ENCODE measurements at places on chromosomes 5 and 9.

DNA sequence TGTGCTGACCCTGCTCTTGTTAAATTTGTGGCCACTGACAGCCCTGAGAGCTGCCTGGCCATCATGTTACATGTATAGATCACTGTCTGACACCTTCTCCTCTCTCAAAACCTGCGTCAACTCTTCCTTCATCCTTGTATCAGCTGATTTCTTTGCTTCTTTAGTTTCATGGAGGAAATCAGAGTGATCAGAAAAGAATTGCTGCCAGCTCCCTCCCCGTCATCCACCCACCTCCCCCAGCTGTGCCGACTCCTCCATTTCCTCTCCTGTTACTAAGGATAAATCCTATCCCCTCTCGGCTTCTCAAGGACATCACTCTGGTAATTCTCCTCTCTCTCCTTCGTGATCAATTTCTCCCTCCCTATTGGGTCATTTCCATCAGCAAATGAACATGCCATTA lies 108.9 kb downstream of the ICE1 start:
- DNase-seq, result no peak

DNA sequence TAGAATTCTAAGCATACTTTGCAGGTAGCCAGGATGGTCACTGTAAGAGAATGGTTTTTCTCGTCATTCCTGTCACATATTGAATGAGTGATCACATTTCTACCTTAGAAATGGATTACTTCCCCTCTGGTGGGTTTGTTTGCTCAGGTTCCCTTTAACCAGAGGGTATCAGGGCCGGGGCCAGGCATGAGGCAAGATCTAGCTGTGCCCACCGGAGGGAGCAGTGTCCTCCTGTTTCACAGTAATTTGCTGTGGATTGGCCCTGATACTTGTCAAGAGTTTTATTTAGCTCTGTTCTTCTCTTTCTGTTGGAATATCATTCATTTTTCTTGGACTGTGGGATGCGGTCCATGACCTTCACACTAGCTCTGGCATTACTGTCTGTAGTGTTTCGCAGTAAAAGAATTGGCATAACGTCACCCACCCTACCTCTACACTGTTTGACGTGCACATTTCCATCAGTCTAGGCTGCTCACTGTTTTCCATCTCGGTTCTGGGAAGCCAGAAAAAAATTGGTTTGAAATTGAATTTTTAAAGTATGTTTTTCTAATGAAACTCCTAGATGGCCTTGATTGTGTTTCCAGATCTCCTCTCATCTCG lies 42.4 kb upstream of the ZBED3 start:
- no peak for DNase-seq

DNA sequence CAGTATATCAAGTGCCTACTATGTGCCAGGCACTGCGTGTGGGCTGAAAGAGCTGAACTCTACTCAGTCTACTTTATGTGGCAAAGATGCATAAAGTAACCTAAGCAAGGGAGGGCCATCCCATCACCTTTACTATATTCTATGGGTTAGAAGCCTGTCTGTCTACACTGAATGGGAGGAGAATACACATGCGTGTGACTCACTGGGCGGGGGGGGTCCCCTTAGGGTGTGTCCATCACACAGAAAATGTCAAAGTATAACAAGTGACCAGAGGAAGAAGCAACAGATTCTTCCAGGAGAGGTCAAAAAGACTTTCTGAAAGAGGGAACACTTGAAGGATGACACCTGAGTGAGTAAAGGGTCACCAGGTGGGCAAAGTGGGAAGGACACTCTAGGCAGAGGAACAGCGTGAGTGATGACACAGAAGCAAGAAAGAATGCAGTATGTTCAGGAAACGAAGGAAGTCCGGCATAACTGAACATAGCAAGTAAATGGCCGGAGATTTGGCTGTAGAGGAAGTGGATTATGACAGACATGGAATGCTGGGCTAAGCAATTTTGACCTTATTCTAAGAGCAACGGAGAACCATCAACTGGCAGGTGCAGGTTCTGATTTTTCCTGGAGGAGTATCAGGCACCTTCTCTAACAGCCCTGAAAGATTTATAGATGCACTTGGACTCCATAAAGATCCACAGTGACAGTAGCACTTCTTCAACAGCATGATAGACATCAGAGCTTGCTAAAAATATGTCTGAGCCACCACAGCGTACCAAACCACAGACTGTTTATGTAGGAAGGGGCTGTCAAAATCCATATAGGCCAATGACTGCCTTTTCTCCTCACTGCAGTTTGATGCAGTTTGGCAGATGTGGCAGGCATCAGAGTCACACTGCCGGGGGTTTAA lies 8.0 kb upstream of the WHRN start:
- DNase-seq, result no peak

DNA sequence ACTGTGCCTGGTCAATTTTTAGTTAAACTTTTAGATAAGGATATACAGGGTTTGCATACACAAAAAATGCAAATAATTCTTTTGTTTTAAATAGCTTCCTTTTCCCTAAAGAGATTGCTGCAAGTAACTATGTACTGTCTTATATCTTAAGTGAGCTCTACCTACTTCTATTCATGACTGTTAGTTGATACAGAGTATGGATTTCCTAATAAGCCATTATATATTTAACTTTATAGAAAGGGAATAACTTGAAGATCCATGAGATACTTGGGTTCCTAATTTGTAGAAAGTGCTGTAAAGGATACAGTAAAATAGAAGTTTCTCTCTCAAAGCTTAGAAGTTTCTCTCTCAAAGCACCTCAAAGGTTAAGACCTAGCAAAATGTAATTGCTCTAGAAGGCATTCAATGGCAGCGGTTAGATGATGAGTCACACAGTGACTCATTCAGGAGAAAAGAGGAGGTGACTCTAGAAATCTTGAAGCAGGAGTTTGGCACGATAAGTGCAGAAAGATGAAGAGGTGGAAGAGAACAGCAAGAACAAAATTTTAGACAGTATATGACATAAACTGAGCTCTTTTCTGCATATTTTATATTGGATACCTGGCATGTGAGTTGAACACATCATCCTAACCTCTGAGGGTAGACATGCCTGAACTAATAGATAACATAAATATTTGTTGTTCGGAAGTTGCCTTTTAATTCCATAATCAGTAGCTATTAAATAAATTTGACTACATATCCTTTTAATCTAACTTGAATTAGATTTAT lies 5.5 kb upstream of the DNAJC21 start:
- DNase-seq, result no peak

- DNase-seq, result no peak
Observed at GRCh38 chr5:142387024-142387682, 62.3 kb upstream of the SPRY4 start.

DNA sequence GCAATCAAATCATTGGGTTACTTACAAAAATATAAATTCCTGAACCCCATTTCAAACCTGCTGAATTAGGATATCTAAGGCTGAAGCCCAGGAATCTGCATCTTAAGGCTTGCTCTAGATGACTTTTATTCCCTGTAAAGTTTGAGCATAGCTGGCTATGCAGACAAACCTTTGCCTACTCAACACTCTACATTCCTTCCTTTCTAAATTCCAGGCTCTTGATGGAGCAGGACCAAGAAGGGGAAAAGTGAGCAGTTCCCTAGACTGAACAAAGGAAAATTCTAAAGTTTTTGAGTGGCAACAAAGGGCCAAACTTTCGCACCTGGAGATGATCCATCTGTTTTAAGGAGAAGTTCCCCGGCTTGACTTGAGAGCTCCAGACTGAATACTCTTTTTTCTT lies 9.8 kb upstream of the ADRA1B start:
- DNase-seq, result no peak

- no peak for DNase-seq
Observed at GRCh38 chr5:6578676-6579343, 54.0 kb downstream of the NSUN2 start.

DNA sequence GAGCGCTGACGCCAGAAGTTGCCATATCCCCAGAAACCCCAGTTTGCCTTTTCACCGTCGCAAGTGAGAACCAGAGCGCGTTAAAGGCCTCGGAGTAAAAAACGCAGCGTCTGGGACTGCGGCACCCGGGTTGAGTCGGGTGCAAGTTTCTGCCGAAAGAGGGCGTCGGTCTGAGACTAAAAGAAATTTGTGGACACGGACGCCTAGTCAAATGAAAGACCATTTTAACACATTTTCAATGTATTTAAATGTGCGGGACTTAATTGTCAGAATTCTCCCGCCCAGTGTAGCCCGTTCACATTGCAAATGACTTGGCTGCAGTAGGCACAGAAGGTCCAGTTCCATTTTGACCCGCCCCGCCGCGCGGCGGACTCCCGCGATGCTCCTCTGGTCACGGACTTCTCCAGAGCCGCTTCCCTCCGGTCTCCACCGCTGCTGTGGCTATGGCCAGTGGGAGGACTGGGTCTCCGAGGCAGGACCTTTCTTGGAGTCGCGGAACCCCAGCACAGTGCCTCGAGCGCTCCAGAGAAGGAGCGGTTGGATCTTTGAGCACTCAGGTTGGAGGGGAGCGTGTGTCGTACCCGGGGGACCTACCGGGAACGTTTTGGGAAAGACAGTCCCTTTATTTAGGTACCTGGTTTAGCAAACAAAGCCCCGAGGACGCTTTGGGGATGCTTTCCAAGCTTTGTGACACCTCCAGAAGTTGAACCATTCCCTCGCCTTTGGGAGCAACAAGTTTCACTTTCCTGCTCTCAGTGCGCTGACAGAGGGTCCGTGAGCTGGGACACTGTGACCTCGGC lies 1.2 kb upstream of the NPR3 start:
- DNase-seq, result peak; percentile 20

DNA sequence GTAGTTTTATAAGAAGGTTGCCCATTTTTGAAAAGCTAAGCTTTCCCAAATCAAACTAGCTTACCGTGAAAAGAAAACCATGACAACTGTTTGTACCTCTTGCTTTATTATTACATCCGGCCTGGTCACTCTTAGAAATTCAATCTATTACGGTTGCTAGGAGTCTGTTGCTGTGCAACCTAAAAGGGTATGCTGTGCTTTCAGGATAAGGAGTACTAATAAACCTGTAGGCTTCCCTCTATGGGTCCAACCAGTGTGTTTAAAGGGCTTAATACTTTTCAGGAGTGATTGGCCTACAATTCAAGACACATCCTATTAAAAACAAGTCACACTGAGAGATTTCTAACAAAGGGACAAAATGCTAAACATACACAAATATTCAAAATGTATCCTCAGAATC lies 27.1 kb downstream of the RFX3 start:
- no peak for DNase-seq

DNA sequence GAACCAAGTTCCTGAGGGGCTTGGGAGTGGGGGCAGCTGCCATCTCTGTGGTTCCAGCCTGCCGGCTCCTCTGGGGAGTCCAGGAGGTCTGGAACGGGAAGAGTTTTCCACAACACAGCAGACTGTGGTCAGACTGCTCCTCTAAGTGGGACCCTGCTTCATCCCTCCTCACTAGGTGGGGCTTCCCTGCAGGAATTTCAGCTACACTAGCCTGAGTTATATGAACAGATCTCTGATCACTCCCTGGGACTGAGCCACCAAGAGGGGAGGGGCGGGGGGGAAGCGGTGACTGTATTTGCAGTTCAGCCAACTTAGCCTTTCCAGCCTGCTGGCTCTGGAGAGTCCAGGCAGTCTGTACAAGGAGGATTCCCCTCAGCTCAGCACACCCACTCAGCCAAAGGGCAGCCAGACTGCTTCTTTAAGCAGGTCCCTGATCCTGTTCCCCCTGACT lies 19.4 kb downstream of the DTWD2 start:
- no peak for DNase-seq

GRCh38 chr9:88501086-88501485 lies 33.9 kb upstream of the NXNL2 start:
- no peak for DNase-seq

- no peak for DNase-seq
Observed at GRCh38 chr5:160957312-160957861, 105.4 kb upstream of the ATP10B start.

- no peak for DNase-seq
Observed at GRCh38 chr5:1278656-1279442, 16.0 kb downstream of the TERT start.

- DNase-seq, result no peak
Observed at GRCh38 chr5:135604056-135604455, 25.3 kb upstream of the CXCL14 start.

DNA sequence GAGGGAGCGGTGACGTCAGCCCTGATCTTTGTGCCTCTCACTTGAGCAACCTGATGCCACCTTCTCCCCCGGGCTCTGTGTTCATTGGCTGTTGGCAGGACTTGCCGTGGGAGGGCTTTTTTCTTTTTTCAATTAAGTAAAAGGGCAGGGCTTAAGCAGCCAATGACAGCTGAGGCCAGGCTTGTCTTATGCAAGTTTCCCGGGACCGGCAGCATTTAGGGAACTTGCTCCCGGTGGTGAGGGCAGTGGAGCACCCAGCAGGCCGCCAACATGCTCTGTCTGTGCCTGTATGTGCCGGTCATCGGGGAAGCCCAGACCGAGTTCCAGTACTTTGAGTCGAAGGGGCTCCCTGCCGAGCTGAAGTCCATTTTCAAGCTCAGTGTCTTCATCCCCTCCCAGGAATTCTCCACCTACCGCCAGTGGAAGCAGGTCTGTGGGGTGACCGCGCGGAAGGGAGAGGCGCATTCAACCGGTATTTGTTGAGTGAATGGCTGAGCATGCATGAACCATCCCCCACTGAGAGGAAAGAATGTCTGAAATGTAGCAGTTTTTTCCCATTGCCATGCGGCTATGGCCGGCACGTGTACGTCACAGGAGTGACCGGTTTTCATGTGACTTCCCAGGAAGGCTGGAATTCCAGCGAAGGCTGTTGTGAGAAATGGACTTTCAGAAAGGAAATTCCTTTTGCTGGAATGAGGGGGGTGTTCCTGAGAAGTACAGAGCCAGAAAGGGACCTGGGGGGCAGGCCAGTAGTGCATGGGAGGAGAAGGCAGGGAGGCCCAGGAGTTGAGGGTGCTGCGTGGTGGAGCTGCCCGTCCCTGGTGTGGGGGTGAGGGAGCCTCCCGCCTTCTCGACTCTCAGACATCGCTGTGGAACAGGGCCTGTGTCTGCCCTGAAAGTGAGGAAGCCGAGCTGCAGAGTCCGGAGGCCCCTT lies 29.0 kb downstream of the PTGES2 start:
- peak; percentile 46 for DNase-seq

- no peak for DNase-seq
Observed at GRCh38 chr5:137389042-137389441, 110.1 kb downstream of the SPOCK1 start.

- no peak for DNase-seq
Observed at GRCh38 chr9:16030528-16031185, 477.8 kb downstream of the CCDC171 start.

DNA sequence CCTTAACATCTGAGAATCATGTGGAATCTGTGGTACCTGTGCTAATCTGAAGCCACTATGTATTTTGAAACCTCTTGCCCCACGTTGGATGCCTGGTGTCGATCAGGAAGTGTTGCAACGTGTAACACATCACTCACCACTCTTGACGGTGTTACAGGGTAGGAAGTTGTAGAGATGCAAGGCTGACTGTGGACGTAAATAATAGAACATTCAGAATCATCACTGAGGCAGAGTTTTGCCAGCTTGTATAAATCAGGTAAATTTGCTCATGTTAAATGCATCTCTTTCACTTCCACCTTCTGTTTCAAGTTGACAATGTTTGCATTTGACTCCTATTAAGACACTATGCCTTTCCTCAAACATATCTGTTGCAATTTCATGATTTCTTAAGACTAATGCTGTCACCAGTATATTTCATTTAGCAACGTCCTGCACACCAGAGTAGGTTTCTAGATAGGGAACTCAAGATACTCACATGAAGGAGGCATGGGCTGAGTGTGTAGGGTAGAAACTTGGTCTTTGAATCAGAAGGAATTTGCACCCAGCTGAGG lies 38.1 kb downstream of the BASP1 start:
- no peak for DNase-seq
